Naive thymus-derived CD4-positive, alpha-beta T cell (primary cell): ENCODE measurements at places on chromosomes 1 and 21. TPM values are rescaled to one million over a fixed set of nuclear protein-coding genes. Genes with fewer than 3 reads are reported as not detected.

Gene LAX1
- 34.6 TPM for total RNA-seq

Gene OR10Z1
- total RNA-seq = not detected

Gene MMEL1
- total RNA-seq = 2.0 TPM

Gene KRTAP19-1
- not detected for total RNA-seq

- H3K4me3 ChIP-seq = no peak overlapping the region
- no peak for DNase-seq
- no peaks in the 10 kb centered on the region for H3K27me3 ChIP-seq
- no peaks in the 10 kb centered on the region for H3K36me3 ChIP-seq
- H3K27ac ChIP-seq = no peak overlapping the region
These were observed 7.2 kb downstream of the ABCA4 start for GRCh38 chr1:94113589-94114226.

DNA sequence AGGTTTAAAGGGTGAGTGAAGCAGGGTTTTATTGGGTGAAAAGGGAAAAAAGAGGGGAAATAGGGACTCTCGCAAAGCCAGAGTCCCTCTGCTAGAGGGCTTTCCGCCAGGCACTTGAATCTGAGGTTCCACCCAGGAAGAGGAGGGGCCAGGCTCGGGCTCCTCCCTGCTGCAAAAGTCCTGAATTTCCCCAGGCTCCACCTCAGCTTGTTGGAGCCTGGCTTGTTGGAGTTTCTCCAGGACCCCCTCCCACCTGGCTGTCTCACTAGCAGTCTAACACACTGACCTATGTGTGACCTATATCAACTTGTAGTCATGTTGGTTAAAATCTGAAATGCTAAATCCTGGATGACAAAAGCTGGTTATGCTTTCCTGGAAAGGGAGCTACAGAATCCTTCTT is 25.5 kb downstream of the GBP2 start:
- no peaks in the 10 kb centered on the region for H3K27me3 ChIP-seq
- H3K4me3 ChIP-seq = no peak overlapping the region
- H3K36me3 ChIP-seq = peaks cover 6% of the 10 kb centered on the region
- no peak overlapping the region for H3K27ac ChIP-seq
- no peak for DNase-seq

DNA sequence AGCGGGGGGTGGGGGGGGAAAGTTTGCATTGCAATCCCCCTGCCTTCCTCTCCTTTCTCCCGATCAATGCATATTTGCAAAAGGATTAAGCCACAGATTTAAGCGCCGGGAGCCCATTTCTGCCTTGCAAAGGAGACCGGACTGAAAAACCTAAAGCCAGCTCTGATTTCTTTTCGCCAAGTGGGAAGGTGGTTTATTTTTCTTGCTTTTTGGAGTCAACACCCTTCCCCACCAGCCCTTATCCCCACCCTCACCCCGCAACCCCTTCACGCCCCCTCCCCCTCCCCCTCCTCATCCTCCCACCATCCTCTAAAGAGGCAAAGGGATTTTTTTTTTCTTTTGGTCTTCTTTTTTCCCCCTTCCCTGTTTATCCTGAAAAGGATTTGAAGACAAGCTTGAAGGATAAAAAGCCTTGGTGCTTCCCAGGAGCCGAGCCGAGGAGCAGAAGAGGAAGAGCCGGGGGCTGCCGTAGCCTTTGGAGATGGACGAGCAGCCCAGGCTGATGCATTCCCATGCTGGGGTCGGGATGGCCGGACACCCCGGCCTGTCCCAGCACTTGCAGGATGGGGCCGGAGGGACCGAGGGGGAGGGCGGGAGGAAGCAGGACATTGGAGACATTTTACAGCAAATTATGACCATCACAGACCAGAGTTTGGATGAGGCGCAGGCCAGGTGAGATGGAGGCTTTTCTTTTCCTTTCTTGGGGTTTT is 513 bp downstream of the PBX1 start:
- no peaks in the 10 kb centered on the region for H3K27me3 ChIP-seq
- H3K36me3 ChIP-seq = no peaks in the 10 kb centered on the region

- no peaks in the 10 kb centered on the region for H3K36me3 ChIP-seq
- peak within 1 kb of the TSS; percentile 97 for H3K4me3 ChIP-seq
- H3K4me1 ChIP-seq = peaks cover 10% of the 10 kb centered on the region
- DNase-seq = peak; percentile 18
These were observed at the start of gene SFN for GRCh38 chr1:26862781-26863684. Gene SFN, plus strand, starts transcription at chr1:26863149. Its CDS starts 64 bp downstream, at chr1:26863213.

- no peaks in the 10 kb centered on the region for H3K36me3 ChIP-seq
- no peak overlapping the region for H3K4me3 ChIP-seq
- H3K27me3 ChIP-seq = no peaks in the 10 kb centered on the region
- no peak overlapping the region for H3K27ac ChIP-seq
- DNase-seq = no peak
- H3K4me1 ChIP-seq = no peaks in the 10 kb centered on the region
These were observed 7.1 kb upstream of the PLEKHM2 start for GRCh38 chr1:15676688-15677661.

DNA sequence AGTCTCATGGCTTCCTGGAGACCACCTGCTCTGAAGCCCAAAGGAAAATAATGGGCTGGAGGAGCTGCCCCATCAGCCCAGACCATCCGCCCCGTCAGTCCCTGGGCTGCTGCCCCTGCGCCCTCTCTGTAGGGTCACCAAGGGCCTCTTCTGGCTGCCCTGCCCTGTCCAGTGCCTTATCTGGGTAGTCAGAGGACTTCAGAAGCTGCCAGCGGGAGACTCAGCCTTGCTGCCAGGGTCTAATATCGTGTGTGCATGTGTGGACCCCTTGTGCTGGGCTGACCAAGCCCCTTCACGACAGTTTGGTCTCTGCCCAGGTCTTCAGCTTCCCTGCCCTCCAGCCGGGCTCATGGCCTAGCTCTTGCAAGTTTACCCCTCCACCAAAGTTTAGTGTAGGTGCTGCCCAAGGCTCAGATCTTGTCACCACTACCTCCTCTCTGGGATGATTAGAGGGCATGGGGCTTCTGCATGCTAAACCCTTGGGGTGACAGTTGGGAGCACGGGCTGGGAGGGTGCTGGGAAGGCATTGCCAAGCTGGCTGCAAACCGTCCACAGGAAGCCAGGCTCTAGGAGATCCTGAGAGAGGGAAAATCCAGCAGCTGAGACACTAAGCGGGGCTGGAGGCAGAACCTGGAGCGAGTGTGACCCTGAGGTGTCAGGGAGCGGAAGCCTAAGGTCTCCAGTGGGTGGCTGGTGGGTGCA is 20.6 kb downstream of the NENF start:
- H3K27me3 ChIP-seq = no peaks in the 10 kb centered on the region
- H3K27ac ChIP-seq = no peak overlapping the region
- no peaks in the 10 kb centered on the region for H3K36me3 ChIP-seq
- no peak overlapping the region for H3K4me3 ChIP-seq

DNA sequence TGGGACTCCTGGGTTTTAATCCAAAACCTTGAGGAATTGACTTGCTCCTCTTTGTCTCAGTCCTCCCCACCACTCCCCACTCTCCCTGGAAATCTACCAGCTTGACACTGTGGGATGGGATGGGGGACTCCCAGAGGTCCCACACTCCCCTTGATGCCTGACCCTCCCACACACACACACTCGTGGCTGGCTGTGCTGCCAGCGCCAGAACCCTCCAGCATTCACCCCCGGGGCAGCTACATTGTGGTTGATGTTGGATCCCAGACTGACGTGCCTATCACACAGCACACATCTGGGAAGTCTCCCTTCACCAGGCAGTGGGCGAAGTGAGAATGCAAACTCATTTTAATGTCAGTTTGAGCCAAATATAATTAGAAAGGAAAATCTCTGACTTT is 10.0 kb downstream of the KIRREL1 start:
- no peak overlapping the region for H3K4me3 ChIP-seq
- H3K36me3 ChIP-seq = no peaks in the 10 kb centered on the region
- H3K27me3 ChIP-seq = no peaks in the 10 kb centered on the region
- DNase-seq = no peak

GRCh38 chr1:46199233-46199749 is 1.1 kb upstream of the POMGNT1 start:
- peaks cover 26% of the 10 kb centered on the region for H3K36me3 ChIP-seq
- H3K4me1 ChIP-seq = peaks cover 22% of the 10 kb centered on the region
- no peak overlapping the region for H3K4me3 ChIP-seq
- H3K27me3 ChIP-seq = no peaks in the 10 kb centered on the region

DNA sequence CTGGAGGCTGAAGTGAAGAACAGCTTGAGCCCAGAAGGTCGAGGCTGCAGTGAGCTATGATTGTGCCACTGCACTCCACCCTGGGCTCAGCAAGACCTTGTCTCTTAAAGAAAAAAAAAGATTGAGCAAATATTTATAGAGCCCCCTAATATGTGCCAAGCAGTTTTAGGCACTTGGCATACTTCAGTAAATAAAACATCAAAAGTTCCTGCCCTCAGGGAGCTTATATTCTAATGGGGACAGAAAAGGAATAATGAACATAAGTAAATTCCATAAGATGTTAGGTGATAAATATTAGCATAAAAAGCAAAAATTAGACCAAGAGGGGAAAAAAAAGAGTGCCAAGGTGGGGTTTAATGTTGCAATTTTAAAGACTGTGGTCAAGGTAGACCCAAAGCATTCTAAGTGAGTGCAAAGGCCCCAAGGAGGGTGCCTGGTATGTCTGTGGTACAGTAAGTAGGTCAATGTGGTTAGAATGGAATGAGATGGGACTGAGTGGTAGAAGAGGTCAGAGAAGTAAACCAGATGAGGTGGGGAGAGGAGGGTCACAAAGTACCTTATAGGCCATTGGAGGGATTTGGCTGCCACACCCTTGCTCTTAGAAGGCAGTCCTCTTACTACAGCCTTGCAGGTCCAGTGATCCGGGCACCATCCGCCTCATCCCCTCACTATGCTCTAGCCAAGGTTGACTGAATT is 2.2 kb upstream of the TOE1 start:
- no peak overlapping the region for H3K4me3 ChIP-seq
- no peak for DNase-seq
- peaks cover 31% of the 10 kb centered on the region for H3K4me1 ChIP-seq
- no peak overlapping the region for H3K27ac ChIP-seq
- no peaks in the 10 kb centered on the region for H3K27me3 ChIP-seq

DNA sequence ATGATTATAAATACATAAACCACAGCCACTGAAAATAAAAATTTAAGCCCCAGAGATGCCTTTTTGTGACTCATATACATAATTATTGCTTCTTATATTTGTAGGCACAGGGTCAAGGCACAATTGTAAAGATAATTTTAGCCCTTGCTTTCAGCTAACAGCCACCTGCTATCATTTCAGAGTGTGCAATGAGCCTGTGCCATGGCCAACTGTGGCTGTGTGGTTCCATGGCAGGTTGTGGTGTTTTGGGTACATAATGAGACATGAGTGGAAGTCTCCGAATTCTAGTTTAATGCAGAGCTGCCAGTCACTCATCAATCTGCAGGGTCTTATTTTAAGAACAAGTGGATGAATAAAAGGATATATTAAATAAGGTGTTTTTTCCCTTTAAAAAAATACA is 346.9 kb upstream of the SNX7 start:
- no peaks in the 10 kb centered on the region for H3K27me3 ChIP-seq
- H3K4me3 ChIP-seq = no peak overlapping the region
- no peak overlapping the region for H3K27ac ChIP-seq
- H3K36me3 ChIP-seq = no peaks in the 10 kb centered on the region
- H3K4me1 ChIP-seq = no peaks in the 10 kb centered on the region

- peaks cover 7% of the 10 kb centered on the region for H3K36me3 ChIP-seq
- no peak for DNase-seq
- peak overlapping the region; percentile 83 for H3K27ac ChIP-seq
- H3K4me3 ChIP-seq = peak overlapping the region; percentile 4
- no peaks in the 10 kb centered on the region for H3K27me3 ChIP-seq
These were observed 2.7 kb downstream of the CAPN2 start for GRCh38 chr1:223714849-223715603.

DNA sequence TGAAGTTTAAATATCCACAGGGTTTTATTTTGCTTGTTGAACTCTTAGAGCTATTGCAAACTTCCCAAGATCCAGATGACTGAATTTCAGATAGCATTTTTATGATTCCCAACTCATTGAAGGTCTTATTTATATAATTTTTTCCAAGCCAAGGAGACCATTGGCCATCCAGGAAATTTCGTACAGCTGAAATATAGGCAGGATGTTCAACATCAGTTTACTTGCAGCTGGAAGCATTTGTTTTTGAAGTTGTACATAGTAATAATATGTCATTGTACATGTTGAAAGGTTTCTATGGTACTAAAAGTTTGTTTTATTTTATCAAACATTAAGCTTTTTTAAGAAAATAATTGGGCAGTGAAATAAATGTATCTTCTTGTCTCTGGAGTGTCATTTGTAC is 32.8 kb upstream of the DDR2 start:
- no peaks in the 10 kb centered on the region for H3K36me3 ChIP-seq
- no peak for DNase-seq
- H3K27me3 ChIP-seq = no peaks in the 10 kb centered on the region
- H3K27ac ChIP-seq = no peak overlapping the region

DNA sequence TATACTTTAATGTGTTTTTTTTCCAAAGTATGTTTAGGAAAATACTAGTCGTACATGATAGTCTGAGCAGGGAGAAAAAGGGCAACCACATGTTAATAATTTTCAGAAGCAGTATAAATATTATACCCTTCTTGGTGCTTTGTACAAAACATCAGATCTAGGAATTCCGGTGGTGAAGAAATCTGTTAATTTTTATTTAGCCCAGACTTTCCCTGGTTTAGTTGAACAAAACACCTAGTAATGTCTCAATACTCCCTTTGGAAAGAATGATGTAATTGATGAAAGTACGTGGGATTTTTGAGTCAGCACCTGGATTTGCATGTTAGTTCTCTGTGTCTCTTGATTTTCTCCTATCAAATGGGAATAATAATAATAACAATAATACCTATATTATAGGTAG is 38.4 kb upstream of the KCNK2 start:
- no peak for DNase-seq
- H3K4me1 ChIP-seq = no peaks in the 10 kb centered on the region
- H3K27me3 ChIP-seq = no peaks in the 10 kb centered on the region
- no peak overlapping the region for H3K4me3 ChIP-seq
- H3K36me3 ChIP-seq = no peaks in the 10 kb centered on the region

- H3K27me3 ChIP-seq = no peaks in the 10 kb centered on the region
- H3K27ac ChIP-seq = no peak overlapping the region
- DNase-seq = no peak
- no peaks in the 10 kb centered on the region for H3K36me3 ChIP-seq
- H3K4me3 ChIP-seq = no peak overlapping the region
These were observed 55.5 kb downstream of the TGFBR3 start for GRCh38 chr1:91830242-91831131.

- peaks cover 21% of the 10 kb centered on the region for H3K4me1 ChIP-seq
- H3K4me3 ChIP-seq = no peak overlapping the region
- H3K27me3 ChIP-seq = no peaks in the 10 kb centered on the region
- H3K27ac ChIP-seq = peak overlapping the region; percentile 7
- H3K36me3 ChIP-seq = no peaks in the 10 kb centered on the region
These were observed 11.9 kb downstream of the SH2D2A start for GRCh38 chr1:156804572-156805243.

- no peaks in the 10 kb centered on the region for H3K4me1 ChIP-seq
- H3K27ac ChIP-seq = no peak overlapping the region
- no peaks in the 10 kb centered on the region for H3K27me3 ChIP-seq
- no peak overlapping the region for H3K4me3 ChIP-seq
- DNase-seq = no peak
These were observed 71.3 kb upstream of the EDEM3 start for GRCh38 chr1:184826001-184826400.

DNA sequence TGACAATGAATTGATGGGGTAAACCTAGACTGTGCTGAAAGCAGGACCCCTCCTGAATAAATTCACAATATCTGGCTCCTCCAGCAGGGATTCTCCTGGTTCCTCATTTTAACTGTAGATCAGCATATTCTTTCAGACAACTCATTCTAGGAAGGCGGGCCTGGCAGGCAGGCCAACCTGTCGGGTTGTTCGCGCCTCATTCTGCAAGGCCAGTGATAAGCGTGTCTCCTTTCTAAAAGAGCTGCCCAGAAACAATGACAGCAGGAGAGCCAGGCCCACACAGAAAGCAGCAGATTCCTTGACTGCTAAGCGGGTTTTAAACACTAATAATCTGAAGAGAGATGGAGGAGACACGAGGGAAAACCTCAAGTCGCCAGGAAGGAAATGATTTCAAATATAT is 70.0 kb downstream of the NTPCR start:
- H3K36me3 ChIP-seq = no peaks in the 10 kb centered on the region
- H3K27me3 ChIP-seq = no peaks in the 10 kb centered on the region
- no peaks in the 10 kb centered on the region for H3K4me1 ChIP-seq
- H3K27ac ChIP-seq = no peak overlapping the region
- H3K4me3 ChIP-seq = no peak overlapping the region
- no peak for DNase-seq
